Myocyte (in vitro differentiated cells): ENCODE measurements at places on chromosomes 12 and 14. TPM values are rescaled to one million over a fixed set of nuclear protein-coding genes. Genes with fewer than 3 reads are reported as not detected.

- no peak for DNase-seq
These were observed 65.2 kb downstream of the MARK3 start for GRCh38 chr14:103450416-103450815.

ACOT6 gene
- not detected in 2 replicates for total RNA-seq

SIX4 gene
- total RNA-seq: 49.9 and 62.6 TPM in 2 replicates

- peak; percentile 41 for DNase-seq
These were observed 12.1 kb upstream of the LTA4H start for GRCh38 chr12:96047229-96048211.

SYNDIG1L gene
- total RNA-seq: 0.24 TPM in 1 of 2 replicates, not detected in the other

RFX4 gene
- not detected in 2 replicates for total RNA-seq

- no peak for DNase-seq
These were observed 186.2 kb downstream of the ZFP36L1 start for GRCh38 chr14:68606644-68607043.

GRCh38 chr14:85576218-85576617 is 46.3 kb downstream of the FLRT2 start:
- DNase-seq: no peak

RHEBL1 gene
- 1.2 TPM in 1 of 2 replicates, not detected in the other for total RNA-seq

GRCh38 chr14:104427131-104427851 is 152.3 kb upstream of the C14orf180 start:
- no peak for DNase-seq

DNA sequence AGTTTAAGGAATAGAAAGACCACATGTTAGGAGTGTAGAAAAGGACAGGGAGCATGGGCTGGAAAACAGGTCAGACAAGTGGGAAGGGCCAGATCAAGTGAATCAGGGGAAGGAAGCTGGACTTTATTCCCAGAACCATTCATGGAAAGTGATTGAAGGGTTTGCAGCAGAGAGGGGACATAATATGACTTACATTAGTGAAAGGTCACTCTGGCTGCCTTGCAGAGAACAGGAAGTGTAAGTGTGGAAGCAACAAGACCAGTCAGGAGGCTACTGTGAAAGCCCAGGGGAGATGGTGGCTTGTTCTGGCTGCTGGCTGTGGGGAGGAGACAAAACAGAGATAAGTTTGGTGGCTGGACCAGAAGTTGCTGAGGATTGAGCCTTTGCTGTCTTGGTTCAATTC is 69.1 kb downstream of the VCPKMT start:
- no peak for DNase-seq

NKX2-8 gene
- total RNA-seq: not detected in 2 replicates

MSI1 gene
- total RNA-seq: 0.35 TPM in 1 of 2 replicates, not detected in the other

GRCh38 chr12:114981036-114981435 is 297.1 kb upstream of the TBX3 start:
- DNase-seq: no peak
